ENCODE measurements at places on chromosomes 6 and 20.

- DNase-seq, result no peak
Measured at GRCh38 chr20:21324126-21324525, 21.0 kb downstream of the XRN2 start.

DNA sequence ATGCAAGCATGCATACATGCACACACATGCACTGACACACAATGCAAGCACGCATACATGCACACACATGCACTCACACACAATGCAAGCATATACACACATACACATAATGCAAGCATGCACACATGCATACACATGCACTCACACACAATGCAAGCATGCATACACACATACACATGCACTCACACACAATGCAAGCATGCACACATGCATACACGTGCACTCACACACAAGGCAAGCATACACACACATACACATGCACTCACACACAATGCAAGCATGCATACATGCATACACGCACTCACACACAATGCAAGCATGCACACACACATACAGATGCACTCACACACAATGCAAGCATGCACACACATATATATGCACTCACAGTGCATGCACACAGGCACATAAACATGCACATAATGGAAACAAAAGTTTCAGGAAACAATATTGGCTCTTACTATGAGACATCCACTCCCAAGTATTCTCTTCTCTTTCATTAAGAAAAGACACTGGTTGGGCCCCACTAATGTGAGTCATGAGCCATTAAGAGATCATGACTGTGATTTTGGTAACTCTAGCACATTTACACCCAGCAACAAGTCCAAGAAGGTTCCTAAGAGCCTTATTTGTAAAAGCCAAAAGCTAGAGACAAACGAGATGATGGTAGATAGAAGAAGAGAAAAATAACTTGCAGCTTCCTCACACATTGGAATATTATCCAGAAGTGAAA, 22.2 kb downstream of the APCDD1L start:
- no peak for DNase-seq

GRCh38 chr6:109373762-109374161, 8.5 kb downstream of the CD164 start:
- no peak for DNase-seq

- DNase-seq, result no peak
Measured at GRCh38 chr6:105111105-105111504, 68.7 kb downstream of the POPDC3 start.

GRCh38 chr6:113763311-113763766, 93.8 kb upstream of the MARCKS start:
- DNase-seq, result no peak

DNA sequence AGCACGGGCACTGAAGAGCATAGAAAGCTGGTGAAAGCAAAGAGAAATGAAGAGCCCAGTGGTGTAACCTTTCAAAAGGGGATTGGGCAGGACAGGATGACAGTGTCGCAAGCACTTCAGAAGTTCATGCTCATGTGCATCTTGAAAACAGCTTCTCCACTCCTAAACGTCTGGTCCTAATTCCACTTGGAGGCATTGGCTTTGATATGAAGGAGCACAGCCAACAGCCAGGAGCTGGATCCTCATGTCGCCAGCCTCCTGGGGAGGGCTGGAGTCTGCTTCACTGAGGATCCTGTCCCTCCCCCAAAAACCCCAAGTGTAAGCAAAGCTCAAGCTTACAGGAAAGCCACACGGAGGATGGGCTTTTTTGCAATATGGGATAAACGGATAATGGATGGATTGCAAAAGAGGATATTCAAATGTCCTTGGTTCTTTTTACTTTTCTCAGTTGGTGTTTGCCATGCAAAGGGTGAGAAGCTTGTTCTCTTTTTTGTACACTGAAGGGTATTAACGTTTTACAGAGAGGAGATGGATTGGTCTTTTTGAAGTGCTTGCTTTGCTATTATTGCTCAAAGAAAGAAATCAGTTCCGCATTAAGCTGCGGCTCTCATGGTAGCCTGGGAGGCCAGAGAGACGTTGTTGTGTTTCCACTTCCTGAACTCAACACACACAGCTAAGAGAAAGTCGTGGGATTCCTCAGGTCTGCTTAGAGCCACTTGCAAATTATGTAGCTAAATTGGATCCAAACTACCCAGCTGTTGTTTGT, 92.2 kb downstream of the SIM1 start:
- DNase-seq, result no peak

- no peak for DNase-seq
Measured at GRCh38 chr20:12057778-12058177, 140.1 kb downstream of the BTBD3 start.

GRCh38 chr20:23533161-23533560, 35.1 kb downstream of the CST9L start:
- no peak for DNase-seq

- DNase-seq, result peak; percentile 11
Measured at GRCh38 chr6:52395969-52396368, 24.2 kb upstream of the EFHC1 start.

- DNase-seq, result no peak
Measured at GRCh38 chr6:168050225-168050880, 28.7 kb downstream of the FRMD1 start.

- DNase-seq, result no peak
Measured at GRCh38 chr20:20344476-20344875, 23.4 kb upstream of the INSM1 start.

DNA sequence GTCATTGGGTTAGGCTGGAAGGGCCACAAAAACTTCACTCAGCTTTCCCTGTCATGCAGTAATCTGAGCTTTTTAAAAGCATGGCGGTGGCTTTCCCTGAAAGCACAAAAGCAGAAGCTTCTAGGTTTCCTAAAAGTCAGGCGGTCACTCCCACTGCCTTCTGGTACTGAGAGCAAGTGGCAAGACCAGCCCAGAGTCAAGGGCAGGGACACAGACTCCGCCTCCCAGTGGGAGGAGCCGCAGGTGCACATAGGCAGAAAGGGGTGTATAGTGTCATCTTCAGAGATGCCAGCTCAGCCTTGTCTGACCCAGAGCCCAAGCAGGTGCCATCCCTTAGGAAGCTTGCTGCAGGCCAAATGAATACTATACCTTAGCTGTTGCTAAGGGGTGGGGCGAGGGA, 18.0 kb upstream of the PACSIN1 start:
- DNase-seq, result peak; percentile 26

DNA sequence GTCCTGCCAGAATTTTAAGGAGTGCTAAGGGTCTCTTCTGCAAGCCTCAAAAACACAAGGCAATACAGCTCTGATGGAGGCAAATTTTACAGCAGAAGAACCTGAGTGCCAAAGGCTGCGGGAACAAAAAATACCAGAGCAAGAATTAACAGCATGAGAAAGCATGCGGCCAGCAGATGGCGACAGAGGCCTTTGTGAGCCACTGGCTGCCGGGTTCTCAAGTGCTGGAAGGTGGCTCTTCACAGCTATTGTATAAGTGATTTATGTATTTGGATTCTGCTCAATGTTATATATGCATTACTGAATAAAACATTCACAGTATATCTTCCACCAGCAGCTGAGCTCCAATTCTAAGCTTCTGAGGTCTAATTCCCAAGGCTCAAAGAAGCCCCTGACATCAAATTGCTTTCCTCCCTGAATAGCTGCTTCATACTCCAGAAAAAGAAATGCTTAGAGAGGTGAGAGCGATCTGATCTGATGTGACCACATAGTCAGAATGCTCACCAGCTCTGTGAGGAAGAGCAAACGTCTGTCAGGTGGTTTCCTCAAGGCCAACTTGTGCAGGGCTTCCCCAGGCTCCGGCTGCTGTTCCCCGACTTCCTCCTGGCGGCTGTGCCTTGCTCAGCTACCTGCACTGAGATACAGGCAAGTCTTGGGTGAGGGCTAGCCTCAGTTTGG, 58.6 kb downstream of the PPP1R3G start:
- DNase-seq, result peak; percentile 90

- DNase-seq, result no peak
Measured at GRCh38 chr6:88761237-88762031, 202.0 kb downstream of the RNGTT start.

DNA sequence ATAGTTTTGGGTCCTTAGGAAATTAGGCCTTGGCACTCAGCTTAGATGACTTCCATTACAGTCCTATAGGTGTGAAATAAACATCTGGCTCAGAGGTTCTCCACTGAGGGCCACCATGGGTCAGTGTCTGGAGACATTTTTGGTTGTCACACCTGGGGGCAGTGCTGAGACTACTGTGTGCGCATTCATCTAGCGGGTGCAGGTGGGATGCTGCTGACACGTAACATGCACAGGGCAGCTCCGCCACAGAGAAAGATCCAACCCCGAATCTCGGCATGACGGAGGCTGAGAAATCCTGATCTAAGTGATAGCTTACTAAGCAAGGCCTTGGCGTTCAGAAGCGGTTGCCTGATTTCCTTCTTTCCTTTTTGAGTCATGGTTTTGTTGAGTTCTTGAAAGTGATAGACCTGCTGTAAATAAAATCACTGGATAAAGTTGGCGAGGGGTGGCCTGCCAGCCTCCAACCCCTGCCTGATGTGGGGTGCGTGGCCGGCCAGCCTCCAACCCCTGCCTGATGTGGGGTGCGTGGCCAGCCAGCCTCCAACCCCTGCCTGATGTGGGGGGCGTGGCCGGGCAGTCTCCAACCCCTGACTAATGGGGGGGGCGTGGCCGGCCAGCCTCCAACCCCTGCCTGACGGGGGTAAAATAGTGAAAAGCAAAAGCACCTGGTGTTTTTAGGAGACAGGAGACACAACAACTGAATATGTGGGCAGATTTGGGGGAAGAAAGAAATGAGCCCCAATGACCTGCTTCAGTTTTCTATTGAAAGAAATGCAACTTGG, 158.1 kb downstream of the CDH26 start:
- no peak for DNase-seq

GRCh38 chr6:163226181-163226835, 188.2 kb upstream of the QKI start:
- no peak for DNase-seq

- DNase-seq, result no peak
Measured at GRCh38 chr6:170245475-170245992, 45.3 kb downstream of the DLL1 start.

DNA sequence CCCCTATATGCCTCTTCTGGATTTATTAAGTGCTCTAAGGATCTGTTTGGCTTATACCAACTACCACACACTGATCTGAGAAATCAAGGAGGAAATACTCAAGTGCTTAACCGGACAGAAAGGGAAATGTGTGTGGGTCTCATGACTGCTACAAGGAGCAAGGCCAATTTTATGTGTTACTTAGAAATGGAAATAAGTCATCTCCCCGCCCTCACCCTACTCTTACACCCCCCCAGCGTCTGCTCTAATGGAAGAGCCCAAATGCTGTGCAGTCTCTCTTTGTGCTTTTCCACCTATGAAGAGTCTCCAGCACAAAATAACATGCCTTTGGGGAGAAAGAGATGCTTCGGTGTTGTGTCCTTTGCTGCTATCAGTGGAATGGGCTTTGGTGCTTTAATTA, 428.8 kb upstream of the ARID1B start:
- DNase-seq, result no peak

GRCh38 chr6:30441171-30441570, 48.1 kb upstream of the HLA-E start:
- DNase-seq, result no peak

DNA sequence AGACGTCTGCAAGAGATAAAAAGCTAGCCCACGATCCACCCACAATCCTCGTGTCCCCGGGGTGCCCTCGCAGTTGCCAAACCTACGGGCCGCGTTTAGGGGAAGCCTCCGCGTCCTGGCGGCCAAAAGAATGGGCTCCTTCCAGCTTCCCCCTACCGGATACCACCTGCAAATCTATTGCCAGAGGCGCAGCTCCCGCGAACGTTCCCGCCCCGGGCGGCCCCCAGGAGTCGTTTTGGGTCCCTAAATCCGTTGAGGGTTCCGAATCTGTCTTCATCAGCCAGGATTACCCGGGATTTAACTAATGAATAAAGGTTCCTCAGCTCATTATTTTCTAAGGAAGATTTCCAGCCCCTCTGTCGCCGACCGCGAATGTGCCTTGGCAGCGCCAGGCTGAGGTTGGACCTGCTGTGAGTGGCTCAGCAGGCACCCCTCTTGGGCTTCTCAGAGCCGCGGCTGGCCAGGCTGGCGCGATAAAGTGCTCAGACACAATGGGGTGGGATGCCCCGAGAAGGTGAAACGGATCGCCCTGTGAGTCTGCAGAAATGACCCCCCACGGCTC, 2.8 kb upstream of the VSX1 start:
- DNase-seq, result no peak

DNA sequence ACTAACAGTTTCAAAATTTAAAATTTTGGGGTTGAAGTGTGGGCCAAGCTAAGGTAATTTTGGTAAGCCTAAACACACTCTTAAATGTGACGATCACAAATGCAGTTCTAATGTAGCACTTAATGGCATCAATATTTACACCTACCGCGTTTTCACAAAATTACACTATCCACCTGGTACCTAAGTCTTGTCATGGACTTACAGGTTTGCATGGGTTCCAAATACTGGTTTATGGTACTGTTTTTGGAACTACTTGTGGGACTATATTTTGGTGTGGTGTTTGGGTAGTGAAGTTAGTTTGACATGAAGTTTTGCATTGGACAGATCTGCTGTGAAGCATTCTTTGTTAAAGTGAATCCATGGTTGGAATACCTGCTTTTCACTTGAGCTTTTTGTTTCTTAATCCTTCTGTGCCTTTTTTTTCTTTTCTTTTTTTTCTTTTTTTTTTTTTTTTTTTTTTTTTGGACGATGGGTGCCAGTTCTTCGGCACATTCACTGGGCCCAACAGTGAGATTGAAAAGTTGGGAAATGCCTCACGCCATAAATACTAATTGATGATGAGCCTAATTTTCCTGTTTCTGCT, 6.5 kb downstream of the SRSF3 start:
- no peak for DNase-seq

- no peak for DNase-seq
Measured at GRCh38 chr6:26032340-26033084, 54.7 kb upstream of the HFE start.

DNA sequence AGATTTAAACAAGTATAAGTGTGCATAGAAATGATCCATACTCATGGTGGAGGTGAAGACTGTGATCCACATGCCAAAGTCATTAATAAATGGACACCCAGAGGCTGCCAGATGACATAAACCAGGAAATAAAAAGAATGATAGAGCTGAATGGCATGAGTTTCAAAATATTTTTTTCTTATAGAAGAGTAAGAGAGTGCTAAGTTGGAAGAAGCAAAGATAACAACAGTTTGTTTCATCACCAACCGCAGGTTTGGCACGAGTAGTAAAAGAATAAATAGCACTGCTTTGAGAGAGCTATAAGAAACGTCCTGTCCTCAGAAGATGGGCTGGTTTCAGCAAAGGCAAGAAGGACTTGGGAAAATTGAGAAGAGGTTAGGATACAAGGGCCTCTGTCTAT, 246.9 kb downstream of the UBE3D start:
- no peak for DNase-seq

GRCh38 chr6:39088331-39088730, 26.7 kb downstream of the SAYSD1 start:
- DNase-seq, result peak; percentile 45

DNA sequence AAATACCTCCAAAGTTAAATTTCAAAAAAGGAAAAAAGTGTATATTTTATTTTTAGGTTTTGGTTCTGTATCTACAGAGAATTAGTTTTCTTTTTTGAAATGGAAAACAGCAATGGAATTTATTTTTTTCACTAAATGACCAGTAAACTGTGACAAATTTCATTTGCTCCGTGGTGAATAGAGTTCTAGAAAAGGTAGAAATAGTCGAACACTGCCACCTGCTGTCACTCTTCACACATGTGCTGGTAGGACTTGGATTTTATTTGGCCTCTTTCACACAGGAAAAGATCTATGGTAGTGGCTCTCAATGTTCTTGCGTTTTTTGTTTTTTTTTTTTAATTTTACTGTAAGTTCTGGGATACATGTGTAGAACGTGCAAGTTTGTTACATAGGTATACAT, 312.5 kb downstream of the EYA4 start:
- DNase-seq, result peak; percentile 78

GRCh38 chr20:8344106-8344505, 212.0 kb downstream of the PLCB1 start:
- no peak for DNase-seq
